ENCODE measurements at places on chromosomes 3 and 15.

DNA sequence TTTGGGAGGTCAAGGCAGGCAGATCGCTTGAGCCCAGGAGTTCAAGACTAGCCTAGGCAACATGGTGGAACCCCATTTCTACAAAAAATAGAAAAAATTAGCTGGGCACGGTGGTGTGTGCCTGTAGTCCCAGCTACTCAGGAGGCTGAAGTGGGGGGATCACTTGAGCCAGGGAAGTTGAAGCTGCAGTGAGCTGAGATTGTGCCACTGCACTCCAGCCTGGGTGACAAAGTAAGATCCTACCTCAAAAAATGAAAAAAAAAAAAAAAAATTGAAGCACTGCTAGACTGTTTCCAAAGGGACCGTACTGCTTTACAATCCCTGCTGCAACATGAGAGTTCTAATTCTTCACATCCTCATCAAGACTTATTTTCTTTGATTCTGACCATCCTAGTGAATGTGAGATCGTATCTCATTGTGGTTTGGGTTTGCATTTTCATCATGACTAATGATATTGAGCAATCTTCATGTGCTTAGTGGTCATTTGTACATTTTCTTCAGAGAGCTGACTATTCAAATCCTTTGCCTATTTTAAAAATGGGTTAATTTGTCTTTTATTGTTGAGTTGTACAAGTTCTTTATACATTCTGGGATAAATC, 10.8 kb downstream of the CMTM8 start:
- no peak for DNase-seq

DNA sequence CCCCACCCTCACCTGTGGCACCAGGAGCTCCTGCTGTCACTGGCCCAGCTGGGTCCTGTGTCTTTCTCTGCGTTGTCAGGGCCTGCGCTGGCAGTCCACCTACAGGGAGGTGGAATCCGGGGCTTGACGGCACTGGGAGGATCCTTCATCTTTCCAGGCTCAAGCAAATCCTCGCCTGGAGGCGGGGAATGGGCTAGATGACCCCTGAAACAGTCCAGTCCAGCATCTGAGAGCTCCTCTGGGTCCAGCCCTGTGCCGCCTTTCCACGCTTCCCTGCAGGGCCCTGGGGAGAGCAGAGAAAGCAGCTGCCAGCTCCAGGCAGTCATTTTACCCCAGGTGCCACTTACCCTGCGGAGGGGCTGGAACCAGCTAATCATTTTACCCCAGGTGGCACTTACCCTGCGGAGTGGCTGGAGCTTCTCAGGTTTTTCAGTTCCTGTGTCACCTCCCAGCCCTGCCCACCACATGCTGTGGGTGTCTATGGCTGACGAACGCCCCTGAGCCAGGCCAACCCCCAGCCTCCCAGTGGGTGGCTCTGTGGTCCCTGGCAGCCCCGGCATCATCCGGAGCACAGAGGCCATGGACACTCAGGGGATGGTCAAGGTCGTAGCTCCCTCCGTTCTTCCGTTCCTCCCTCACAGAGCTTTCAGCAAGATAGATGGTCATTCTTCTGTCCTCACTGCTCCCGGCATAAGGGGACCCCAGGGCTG, 17.9 kb upstream of the ADIPOQ start:
- DNase-seq = peak; percentile 47

DNA sequence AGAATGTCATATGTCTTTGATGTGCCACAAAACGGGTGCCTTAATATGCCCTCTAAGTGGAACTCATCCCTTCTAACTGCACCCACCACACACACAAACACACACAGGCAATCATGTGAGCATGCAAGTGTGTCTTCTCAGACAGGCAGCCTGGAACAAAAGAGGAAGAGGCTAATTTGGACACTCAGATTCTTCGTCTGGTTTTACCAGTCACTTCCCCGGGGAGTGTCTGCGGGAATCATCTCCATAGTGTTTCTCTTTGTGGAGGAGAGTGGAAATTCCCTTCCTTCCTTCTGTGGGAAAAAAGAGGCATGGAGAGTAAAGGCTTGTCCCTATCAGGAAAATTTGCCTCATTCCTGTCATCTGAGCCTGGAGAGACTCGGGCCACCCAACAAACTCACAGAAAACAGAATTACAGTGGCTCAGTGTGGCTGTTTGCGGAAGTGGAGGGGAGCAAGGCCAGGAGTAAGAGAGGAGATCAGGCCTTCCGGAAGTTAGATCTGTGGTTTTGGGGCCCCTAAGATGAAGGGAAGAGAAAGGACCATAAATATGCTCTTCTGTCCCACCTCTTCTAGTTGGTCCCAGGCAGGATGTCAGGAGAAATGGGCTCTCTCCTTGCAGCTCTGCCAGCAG, 212.6 kb upstream of the SEMA6D start:
- no peak for DNase-seq

GRCh38 chr3:149621218-149622005, 36.4 kb downstream of the WWTR1 start:
- DNase-seq = no peak

DNA sequence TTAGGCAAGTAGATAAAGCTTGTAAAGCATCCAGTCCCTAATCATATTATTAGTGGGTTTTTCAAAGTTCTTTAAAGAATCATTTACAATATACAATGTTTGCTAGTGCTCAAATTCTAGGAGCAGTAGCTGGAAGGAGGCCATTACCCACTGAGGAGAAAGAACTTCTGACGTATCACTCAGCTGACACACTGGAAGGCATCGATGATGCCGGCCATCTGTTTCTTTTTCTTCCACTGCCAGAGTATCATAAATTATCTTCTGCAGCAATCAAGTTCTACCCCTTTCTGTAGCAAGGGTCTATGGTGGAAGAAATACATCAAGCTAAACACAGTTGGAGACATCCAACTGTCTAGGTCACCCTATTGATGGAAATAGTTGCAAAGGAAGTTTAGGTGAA, 243.2 kb upstream of the LRRN1 start:
- DNase-seq = no peak

DNA sequence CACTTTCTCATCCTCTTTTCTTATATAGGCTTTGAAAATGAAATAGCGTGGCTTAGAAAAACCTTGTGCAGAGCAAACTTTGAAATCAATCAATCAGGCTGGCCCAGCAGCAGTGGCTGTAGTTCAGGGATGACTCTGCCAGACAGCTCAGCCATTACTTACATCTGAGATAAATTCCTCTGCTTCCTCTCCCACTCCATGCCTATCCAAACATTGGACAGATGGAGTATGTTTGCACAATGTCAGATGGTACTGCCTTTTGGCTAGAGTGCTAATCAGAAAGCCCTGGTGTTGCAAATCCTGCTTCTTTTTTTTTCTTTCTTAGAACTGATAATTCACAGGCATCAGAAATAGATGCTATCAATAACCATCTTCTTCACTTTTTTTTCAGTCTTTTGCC, 1065.1 kb downstream of the AGBL1 start:
- DNase-seq = no peak

- DNase-seq = no peak
Observed at GRCh38 chr15:62112616-62113593, 46.1 kb downstream of the C2CD4A start.

DNA sequence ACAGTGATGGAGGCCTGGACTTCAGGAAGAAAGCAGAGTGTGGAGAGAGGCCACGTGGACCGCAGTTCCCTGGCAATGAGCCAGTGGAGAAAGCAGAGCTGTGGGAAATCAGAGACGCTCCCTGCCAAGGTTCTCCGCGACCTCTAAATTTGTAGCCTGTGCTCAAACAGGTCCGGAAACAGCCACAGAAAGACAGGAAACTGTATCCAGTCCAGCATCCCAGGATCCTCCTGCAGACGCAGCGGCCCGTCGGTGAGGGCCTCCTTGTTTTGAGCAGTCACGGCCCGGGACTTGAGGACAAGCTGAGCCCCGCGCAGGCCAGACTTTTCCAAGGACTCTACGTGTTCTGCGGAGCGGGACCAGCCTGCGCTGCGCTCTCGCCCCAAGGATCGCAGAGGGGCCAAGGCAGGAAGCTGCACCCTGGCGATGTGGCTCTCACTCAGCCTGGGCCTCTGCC, 22.3 kb downstream of the RPSA start:
- DNase-seq = no peak

GRCh38 chr15:65632780-65633375, 11.1 kb downstream of the SLC24A1 start:
- DNase-seq = peak; percentile 42

GRCh38 chr3:100556673-100557310, 52.6 kb upstream of the ADGRG7 start:
- no peak for DNase-seq

GRCh38 chr15:89837134-89837829, 22.6 kb upstream of the ANPEP start:
- no peak for DNase-seq

DNA sequence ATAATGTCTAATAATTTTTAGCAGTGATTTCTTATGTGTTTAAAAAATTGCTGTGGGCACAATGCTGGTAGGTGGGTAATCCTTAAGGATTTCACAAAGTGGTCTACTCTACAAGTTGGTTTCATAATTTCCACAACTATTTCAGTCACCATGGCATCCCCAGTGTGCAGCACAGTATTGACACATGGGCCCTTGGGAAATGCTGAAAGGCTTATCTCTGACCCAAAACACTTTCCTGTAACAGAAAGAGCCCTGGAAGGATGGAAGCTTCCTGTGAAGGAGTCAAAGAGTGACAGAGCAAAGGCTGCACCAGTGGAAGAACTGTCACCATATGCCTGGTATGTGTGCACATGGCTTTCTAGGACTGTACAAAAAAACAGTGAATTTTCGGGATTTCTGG, 153.7 kb downstream of the ANO10 start:
- DNase-seq = no peak

- DNase-seq = peak; percentile 22
Observed at GRCh38 chr3:130946882-130947281, 53.0 kb downstream of the ATP2C1 start.

DNA sequence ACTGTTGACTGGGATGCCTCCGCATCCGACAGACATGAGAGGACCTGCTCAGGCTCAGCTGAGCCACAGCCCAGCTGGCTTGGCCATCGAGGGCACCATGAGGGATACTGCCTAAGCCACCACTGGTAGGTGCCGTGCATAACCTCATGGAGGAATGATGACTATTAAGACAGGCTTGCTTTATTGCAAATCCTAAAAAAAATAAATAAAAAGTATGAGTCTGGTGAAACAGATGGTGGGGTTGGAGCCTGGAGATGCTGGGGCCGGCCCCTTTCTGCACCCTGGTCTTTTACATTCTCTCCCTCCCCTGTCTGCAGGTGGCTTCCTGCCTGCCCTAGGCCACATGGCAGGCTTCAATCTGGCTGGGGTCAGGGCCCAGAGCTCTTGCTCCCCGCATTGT, 24.0 kb upstream of the RAD18 start:
- no peak for DNase-seq

DNA sequence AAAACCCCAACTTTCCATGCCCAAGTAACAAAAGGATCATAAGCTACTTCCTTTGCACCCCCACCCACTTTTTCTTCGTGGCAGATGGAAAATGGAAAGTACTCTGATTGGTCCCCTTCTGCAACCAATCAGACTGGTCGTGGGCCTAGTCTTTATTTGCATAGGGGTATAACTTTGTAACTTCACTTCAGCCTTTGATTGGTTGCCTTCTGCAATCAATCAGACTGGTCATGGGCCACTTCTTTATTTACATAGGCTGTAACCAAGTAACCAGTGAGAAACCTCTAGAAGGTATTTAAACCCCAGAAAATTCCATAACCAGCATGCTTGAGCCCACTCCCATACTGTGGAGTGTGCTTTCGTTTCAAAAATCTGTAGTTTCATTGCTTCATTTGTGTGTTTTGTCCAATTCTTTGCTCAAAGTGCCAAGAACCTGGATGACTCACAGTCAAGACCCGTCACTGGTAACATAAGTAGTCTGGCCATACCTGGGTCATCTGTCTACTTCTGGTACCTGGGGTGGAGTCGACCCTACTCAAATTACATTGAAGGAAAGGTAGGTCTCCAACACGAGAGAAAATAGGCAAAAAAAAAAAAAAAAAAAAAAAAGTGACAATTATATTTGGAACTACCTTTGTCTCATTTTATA, 41.9 kb downstream of the CMTM8 start:
- peak; percentile 48 for DNase-seq

DNA sequence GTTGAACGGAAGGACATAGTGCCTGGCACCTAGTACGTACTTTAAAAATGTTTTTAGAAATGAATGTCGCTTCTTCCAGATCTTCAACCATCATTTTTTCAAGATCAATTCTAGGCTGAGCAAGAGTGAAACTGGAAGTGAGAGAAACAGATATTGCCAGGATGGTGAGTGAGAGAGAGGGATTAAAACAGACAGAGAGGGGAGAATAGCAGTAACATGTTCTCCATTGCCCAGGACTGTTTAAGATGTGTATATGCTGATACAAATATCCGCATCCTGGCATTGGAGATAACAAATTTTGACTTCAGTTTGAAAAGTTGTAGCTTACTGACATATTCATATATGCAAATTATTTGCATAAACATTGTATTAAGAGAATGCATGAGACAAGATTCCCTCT, 1156.1 kb downstream of the TBL1XR1 start:
- no peak for DNase-seq

GRCh38 chr15:90033448-90033847, 32.3 kb downstream of the ZNF710 start:
- no peak for DNase-seq

- peak; percentile 51 for DNase-seq
Observed at GRCh38 chr3:101803173-101803782, 24.3 kb downstream of the NXPE3 start.

GRCh38 chr3:72137865-72138861, 353.2 kb upstream of the PROK2 start:
- no peak for DNase-seq

DNA sequence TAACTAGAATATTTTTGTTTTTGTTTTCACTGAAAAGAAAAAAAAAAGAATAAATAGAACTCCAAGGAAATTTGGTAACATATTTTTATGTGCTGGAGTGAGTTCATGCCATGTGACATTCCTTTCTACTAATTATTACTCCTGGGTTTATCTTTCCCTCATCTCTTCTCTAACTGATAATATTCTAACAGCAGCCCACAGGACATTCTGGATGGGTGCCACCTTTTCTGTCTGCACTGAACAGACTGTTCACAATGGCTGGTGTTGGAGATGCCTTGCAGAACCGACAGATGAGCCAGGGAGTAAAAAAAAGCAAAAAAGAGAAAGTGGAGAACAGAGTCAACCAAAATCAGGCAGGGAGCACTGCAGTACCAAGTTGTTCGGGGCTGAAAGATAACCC, 151.3 kb downstream of the OR4M2 start:
- no peak for DNase-seq

DNA sequence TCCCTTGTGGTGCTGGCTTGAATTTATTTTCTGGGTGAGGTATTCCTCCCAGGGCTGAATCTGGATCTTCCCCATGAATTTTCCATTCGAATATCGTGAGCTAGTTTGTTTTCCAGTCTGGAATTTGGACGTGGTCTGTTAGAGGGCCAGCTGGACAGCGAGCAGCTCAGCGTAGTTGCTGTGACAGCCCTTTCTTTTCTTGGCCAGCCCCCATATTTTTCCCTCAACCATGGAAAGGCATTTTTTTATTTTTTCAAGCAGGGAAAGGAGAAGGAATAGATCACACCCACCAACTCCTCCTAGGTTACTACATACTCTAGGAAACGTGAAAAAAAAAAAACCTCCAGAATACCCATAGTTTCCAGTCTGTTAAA, 152.0 kb downstream of the KLHL25 start:
- no peak for DNase-seq

- DNase-seq = no peak
Observed at GRCh38 chr3:151563305-151563704, 102.4 kb upstream of the IGSF10 start.

GRCh38 chr15:66542896-66543295, 22.9 kb downstream of the LCTL start:
- no peak for DNase-seq

GRCh38 chr15:71272932-71273331, 157.7 kb downstream of the THSD4 start:
- no peak for DNase-seq
